DMS 273 treated with DMSO at 0.1 percent for 48 hours (cell line): ENCODE measurements at places on chromosomes 16 and 17.

DNA sequence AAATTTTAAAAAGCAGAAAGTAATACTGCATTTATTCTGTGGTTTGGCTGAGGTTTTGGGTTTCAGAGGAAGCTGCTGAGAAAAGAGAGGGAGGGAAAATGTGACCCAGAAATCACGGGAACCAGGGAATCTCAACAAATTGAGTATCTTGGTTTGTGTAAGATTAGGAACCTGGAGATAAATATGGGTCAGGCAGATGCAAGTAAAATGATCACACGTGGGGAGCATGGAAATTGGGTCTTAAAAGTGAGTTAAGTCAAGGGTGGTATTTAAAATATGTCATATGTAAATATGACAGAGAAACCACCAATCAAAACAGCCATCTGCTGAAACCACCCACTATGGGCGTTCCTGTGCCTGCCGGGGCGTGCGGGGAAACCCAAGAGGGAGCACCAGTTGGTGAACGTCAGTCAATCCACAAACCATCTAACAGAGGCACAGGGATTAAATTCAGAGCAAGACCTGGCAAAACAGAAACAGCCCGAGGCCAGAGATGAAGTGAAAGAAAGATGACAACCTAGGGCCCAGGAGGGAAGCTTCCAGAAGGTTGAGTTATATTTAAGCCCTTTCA, 33.4 kb downstream of the CDH13 start:
- DNase-seq = no peak

GRCh38 chr17:7945651-7946050, 13.6 kb downstream of the CNTROB start:
- no peak for DNase-seq

GRCh38 chr17:10013365-10014112, 108.5 kb upstream of the RCVRN start:
- no peak for DNase-seq

DNA sequence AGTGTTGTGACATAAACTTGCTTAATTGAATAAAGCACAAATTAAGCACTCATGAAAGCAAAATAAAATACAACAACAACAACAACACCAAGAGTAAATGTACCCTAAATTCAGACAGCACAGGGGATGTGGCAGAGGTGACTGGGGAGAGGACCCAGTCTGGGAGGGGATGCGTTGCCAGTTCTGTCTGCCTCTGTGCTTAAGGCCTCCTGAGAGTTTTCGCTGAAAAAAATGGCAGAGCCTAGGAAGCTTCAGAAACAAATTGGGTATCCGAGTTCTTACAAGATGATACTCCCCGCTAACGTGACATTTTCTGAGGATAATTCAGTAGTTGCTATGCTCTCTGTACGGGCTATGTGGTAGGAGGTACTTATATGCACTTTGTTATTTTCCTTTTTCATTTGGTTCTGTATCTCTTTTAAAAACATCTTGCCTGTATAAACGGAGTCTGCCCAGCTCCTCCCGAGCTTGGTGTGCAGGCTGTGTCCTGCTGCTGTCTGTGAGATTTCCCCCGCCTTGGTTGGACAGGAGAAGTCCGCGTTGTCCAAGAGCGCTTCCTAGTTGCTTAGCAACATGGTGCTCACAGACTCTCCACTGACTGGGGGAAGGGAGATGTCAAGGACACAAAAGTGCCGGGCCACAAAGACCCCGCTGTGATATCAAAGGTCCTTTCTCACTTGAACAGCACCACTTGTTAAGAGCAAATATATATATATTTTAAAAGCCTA, 134.2 kb upstream of the CPHXL start:
- peak; percentile 24 for DNase-seq

DNA sequence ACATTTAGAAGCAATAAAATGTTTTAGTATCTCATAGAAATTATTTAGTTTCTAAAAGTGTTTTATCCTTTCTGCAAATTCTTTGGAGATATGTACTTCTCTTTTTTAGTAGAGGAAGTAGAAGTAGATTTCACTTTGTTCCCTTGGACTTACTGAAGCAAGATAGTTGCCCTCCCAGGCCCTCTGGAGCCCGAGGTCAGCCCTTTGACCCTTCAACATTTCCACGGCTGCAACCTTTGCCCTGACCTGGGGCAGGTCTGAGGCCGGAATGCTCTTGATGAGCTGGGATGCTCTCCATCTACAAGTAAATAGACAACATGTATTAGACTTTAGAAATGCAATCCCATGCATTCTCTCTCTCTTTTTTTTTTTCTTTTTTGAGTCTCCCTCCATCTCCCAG, 167.5 kb downstream of the CDK5R1 start:
- no peak for DNase-seq

- no peak for DNase-seq
Measured at GRCh38 chr17:39979016-39979670, 1.5 kb upstream of the PSMD3 start.

GRCh38 chr16:86085795-86086194, 186.8 kb downstream of the IRF8 start:
- DNase-seq = no peak

- DNase-seq = no peak
Measured at GRCh38 chr16:67235816-67236562, 9.1 kb downstream of the TMEM208 start.

- DNase-seq = no peak
Measured at GRCh38 chr16:35745191-35745590, 2285.8 kb downstream of the TP53TG3F start.

DNA sequence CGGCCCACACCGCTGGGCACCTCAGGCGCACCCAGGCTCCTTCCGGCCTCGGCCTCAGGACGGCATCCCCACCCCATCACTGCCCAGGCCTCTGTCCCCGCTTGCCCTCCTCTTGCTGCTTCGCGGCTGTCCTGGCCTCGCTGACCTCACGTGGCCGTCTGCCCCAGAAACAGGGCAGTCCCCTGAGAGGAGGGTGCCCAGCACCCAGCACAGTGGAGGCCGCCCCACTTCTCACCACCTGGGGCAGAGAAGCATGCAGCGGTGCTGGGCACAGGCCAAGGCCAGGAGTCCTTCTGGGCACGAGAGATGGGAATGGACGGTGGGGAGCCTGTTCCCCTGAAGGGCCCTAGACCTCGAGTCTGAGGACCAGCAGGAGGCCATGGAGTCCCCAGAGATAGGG, 8.9 kb downstream of the HAGH start:
- no peak for DNase-seq

DNA sequence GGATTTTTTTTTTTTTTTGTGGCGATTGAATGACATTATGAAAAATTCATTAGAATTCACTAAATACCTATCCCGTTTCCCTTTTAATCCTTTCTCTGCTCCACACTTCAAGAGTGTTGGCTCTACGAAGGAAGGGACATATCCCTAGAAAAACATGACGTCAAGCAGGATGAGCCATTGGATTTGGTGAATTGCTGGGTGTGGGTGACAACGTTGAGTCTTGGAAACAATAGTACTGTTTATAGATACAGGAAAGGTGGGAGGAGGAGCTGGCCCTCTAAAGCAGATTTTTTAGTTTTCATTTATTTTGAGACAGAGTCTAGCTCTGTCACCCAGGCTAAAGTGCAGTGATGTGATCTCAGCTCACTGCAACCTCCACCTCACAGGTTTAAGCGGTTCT, 167.6 kb upstream of the FAM20A start:
- DNase-seq = no peak

DNA sequence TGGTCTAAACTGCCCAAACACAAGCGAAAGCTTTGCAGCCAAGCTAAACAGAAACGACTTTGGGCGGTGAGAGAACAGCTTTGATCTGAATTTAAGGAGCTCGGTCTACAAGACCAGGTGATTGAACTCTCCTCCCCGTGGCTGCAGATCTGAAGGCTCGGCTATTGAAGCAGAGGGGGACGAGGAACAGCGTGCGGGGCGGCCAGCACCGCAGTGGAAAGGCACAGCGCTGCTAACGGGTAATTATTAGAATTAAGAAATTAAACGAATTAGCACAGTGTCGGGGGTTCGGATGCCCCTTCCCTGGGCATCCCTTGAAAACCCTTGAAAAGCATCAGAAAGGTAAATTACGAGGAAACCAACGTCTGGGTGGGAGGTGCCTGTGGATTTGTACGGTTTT, 431 bp downstream of the TEKT3 start:
- DNase-seq = no peak

GRCh38 chr16:56625140-56625942, at the start of gene MT1E:
Gene MT1E (plus strand): TSS chr16:56625781. CDS start chr16:56625852, 71 bp downstream.
- DNase-seq = no peak
